ENCODE measurements at places on chromosomes 12 and 14.

DNA sequence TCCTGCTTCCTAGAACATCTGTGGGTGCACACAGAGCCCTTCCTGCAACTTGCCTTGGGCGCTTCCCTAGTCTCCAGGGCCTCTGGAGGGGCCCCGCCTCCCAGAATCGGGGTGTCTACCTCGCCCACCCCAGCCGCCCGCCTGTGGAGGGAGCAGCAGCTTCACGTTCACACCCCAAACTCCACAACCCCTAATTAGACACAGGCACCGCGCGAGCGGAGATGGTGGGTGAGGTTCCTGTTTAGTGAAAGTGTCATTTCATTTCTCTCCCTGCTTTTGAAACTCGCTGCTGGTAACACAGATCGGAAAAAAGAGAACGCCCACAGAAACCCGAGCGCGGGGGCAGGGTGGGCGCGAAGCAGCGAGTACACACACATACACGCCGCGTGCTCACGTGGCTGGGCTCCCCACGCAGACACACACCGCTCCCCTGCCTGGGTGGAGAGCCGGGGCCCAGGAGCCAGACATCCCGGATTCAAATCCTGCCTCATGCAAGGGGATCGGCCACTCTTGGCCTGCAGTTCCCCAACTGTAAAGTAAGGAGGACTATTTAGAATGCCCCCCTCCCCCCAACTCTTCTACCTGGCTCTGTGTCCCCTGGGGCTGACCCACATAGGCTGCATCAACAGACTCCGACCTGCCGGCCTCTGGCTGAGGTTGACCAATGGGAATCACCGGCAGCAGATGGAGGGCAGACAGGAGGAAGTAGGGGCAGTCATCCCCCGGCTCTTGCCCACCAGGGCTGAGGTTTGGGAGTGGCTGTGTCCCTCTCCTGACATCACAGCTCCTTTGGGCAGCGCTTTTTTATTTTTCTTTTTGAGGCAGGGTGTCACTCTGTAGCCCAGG lies 79.2 kb upstream of the NCOR2 start:
- DNase-seq = no peak

DNA sequence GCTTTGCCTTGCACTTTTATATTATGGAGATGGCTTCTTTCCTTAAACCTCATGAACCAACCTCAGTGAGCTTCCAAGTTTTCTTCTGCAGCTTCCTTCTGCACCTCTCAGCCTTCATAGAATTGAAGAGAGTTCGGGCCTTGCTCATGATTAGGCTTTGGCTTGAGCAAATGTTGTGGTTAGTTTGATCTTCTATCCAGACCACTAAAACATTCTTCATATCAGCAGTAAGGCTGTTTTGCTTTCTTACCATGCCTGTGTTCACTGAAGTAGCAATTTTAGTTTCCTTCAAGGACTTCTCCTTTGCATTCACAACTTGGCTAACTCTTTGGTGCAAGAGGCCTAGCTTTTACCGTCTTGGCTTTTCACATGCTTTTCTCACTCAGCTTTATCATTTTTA lies 125.4 kb downstream of the SNAPC1 start:
- no peak for DNase-seq

- no peak for DNase-seq
These were observed 248.0 kb downstream of the RASSF9 start for GRCh38 chr12:85588221-85588620.

DNA sequence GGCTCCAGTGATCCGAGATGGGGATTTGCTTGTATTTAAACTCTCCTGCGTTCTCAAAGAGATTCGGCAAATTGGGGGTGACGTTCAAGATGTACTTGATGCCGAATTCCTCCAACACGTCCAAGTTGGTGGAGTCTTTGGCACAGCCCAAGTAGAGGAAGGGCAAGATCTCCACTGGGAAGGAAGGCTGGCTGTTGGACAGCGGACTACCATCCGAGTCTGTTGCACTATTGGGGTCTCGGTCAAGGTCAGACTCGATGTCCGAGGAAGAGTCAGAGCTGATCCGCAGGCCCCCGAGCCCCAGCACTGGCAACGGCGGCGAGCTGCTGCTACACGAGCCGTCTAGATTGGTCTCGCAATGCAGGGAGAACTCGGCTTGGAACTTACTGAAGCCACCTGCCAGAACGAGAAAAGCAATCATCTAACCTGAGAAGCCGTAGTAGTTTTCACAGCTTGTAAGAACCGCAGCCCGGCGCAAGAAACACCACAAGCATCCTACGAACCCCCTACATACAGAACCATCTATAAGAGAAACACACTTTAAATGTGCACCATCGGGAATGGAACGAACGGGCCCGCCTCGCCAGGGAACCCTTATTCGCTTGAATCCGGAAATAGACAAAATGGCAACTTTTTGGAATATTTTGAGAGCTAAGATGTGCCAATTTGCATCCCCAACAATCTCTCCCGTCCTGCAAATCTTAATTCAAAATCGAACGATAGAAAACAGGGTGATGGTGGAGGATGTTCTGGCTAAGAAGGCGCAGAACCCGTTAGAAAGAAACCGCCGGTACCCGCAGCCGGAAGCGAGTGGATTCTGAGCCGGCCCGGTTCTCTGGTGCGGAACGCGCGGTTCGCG lies 1.4 kb downstream of the DUSP6 start:
- no peak for DNase-seq

DNA sequence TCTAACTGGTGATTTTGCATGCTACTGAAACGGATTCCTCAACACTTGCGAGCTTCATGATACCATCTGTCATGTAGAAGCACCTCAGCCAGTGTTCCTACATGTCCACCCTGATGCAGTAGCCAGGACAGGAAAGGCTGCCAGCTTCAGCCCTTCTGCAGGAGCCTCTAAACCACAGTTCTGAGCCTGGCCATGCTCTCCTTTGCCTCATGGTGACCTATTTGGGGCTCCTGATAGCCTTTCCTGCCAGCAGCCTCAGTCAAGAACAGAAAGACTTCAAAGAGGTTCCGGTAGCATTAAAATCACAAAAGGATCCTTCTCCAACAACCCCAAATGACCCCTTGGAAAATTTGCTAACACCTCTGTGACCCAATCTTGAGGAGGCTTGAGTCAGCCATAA lies 96.0 kb downstream of the CNTN1 start:
- DNase-seq = no peak

DNA sequence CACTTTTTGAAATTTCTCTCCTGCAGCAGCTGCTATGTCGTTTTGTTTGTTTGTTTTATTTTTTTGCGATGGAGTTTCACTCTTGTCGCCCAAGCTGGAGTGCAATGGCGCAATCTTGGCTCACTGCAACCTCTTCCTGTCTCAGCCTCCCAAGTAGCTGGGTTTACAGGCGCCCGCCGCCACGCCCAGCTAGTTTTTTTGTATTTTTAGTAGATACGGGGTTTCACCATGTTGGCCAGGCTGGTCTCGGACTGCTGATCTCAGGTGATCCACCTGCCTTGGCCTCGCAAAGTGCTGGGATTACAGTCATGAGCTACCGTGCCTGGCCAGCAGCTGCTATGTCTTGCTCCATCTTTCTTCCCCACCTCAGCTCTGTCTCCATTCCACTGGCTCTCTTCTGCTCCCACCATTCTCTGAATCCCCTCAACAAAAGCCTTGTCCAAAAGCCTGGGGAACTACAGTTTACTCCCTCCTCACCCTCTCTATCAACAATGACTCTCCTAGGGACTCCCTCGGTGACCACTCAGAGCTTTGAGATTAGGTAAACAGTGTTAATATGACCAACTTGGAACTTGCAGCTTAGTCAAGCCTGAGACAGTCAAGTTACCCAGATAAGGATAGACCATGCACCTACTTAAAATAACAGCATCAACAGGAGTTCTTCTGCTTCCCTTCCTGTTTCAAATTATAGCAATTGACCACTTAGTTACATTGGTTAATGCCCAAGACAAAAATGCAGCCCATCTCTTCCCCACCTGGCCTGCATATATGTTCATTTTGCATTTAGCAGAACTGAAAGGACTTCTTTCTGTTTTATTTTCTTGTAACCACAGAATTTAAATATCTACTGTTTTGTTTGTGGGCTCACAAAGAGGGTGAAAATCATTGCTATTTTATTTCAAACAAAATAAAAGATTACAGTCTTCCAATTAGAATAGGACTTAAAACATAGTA lies 189.0 kb upstream of the AMIGO2 start:
- DNase-seq = no peak

- DNase-seq = no peak
These were observed 9.8 kb upstream of the PARP11 start for GRCh38 chr12:3882896-3883564.

DNA sequence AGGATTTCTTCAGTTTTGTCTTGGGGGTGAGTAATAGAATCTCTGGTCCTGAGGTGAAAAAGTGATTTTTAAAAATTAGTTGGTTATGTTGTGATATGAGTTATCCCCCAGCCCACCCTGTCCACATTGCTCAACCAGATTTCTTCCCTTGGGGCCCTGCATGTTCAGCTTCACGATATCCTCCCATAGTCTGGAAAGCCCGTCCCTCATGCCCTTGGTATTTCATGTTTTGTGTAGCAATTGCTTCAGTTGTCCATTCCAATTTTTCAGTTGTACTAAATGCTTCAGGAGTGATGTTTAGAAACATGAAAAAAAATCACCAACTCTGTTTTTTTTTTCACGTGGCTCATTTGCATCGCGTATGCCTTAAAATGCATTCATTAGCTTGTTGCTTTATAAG lies 17.5 kb upstream of the BICD1 start:
- DNase-seq = no peak

GRCh38 chr14:88604212-88604611 lies 41.4 kb downstream of the ZC3H14 start:
- no peak for DNase-seq

DNA sequence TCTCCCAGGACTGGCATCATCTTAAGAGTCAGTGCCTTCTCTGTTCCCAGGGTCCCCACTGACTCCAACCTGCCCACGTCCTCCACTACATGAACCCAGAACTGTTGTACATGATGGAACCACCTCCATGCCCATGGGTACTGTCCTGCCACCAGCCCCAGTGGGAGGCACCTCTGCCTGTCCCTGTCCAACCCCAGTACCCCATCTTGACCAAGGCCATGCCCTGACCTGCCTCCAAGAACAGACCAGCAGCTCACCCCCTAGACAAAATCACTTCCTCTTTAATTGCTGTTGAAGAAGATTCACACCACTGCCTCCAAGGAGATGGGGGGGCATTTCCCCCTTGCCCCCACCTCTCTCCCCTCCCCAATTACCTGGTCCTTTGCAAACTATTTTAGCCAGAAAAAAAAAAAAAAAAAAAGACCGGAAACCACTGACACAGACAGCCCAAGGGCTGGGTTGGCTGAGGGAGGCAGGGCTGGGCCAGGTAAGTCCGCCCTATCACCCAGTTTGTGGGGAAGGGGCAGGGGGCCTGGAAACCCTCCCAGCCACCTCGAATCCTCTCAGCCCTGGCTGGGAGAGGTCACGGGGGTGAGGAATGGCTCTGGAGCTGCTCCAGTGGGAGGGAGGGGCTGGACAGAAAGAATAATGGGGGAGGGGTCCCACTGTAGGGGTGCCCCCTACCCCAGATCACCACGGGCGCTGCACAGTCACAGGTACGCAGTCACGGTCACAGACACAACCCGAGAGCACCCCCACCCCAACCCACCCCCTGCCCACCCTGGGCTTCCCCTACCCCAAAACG lies 13.4 kb downstream of the AGAP2 start:
- no peak for DNase-seq

GRCh38 chr14:59827401-59827800 lies 43.2 kb downstream of the RTN1 start:
- no peak for DNase-seq

DNA sequence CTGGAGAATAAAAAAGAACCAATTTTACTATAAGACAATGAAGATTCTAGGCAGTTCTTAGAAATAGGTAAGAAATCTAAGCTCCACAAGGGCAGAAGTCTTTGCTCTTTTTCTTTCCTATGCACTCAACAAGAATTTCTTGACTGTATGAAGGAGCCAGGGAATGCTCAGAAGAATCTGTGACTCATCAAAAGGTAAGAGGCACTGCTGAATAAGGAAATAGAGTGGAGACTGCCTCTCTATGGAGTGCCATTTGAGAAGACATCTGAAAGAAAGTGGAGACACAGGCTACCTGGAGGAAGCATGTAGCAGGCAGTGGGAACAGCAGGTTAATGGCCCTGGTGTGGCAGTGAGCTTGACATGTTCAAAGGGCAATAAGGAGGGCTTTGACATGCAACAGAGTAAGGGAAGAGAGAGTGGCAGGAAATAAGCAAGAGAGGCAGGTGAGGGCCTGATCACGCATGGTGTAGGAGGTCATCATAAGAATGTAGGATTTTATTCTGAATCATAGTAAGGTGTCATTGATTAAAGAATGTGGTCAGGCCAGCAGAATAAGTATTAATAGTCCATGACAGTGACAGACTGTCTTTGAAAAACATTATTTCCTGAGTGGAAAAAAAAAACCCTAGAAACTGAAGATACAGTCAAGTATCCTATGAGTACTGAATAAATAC lies 446.7 kb upstream of the GARIN6 start:
- no peak for DNase-seq
